Breast epithelium (tissue), 4 donors: ENCODE measurements at places on chromosomes 5 and 9. TPM values are rescaled to one million over a fixed set of nuclear protein-coding genes. Genes with fewer than 3 reads are reported as not detected.

SEMA6A gene
- total RNA-seq, result 40.3 TPM

PAIP1 gene
- total RNA-seq, result 104 TPM

DNA sequence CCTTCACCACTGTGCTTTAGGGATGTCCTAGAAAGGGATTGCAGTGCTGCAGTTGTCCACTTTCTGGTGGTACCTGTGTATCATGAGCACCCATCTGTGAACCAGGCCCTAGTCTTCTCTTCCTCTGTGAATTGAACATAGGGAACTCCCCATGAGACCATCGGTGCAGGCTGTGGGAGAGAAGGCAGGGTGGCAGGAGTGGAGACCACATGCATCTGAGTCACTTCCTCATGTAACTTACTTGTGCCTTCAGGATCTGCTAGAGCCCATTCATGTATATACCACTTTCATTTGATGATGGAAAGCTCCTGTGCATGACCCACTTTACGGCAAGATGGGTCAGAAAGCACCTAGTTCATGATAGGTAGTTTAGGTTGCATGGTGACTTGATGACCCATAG, 478.1 kb upstream of the CDH9 start:
- H3K27ac ChIP-seq, result no peak overlapping the region
- H3K4me3 ChIP-seq, result no peak overlapping the region
- H3K4me1 ChIP-seq, result no peaks in the 10 kb centered on the region
- H3K27me3 ChIP-seq, result no peaks in the 10 kb centered on the region
- no peak for DNase-seq
- no peaks in the 10 kb centered on the region for H3K36me3 ChIP-seq

- H3K27me3 ChIP-seq, result no peaks in the 10 kb centered on the region
- no peaks in the 10 kb centered on the region for H3K36me3 ChIP-seq
- no peak overlapping the region for H3K27ac ChIP-seq
- H3K4me1 ChIP-seq, result no peaks in the 10 kb centered on the region
- H3K4me3 ChIP-seq, result no peak overlapping the region
These were observed 49.1 kb downstream of the DOCK2 start for GRCh38 chr5:169686137-169686536.

ZFYVE16 gene
- 28.0 TPM for total RNA-seq

DNA sequence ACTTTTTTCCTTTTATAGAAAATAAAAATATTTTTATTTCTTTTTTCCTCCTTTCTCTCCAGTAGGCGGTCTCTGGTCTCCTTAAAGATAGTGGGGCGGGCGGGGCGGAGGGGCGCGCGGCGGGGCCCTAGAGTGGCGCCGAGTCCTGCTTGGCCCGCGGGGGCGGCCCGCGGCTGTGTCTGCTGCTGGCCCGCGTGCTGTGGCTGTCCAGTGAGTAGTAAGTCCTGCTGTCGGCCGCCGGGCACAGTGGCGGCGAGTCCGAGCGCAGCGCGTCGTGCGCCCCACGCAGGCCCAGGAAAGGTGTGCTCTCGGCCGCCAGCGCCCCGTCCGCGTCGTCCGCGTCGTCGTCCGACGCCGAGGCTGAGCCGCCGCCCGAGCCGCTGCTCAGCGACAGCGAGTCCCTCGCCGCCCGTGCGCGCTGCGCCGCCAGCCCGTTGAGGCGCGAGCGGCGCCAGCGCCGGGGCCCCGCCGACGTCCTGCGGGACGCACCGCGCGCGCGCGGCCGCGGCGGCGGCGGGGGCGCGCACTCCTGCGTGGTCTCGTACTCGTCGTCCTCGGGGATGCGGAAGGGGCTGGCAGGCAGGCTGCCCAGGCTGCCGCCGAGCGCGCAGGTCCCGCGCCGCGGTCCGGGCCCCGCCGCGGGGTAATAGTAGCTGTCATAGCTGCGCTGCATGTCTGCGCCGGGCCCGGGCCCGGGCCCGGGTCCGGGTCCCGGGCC, 52.3 kb downstream of the PSD2 start:
- peak overlapping the region; percentile 85 for H3K4me3 ChIP-seq
- no peaks in the 10 kb centered on the region for H3K27me3 ChIP-seq
- H3K36me3 ChIP-seq, result no peaks in the 10 kb centered on the region
- H3K27ac ChIP-seq, result peak overlapping the region; percentile 85

- no peaks in the 10 kb centered on the region for H3K4me1 ChIP-seq
- H3K4me3 ChIP-seq, result no peak overlapping the region
- no peak overlapping the region for H3K27ac ChIP-seq
- H3K36me3 ChIP-seq, result peaks cover 5% of the 10 kb centered on the region
These were observed 6.8 kb upstream of the CEL start for GRCh38 chr9:133054966-133055365.

PPIC gene
- total RNA-seq, result 33.1 TPM
